ENCODE measurements at places on chromosomes 13 and 19. TPM values are rescaled to one million over a fixed set of nuclear protein-coding genes. Genes with fewer than 3 reads are reported as not detected.

DNA sequence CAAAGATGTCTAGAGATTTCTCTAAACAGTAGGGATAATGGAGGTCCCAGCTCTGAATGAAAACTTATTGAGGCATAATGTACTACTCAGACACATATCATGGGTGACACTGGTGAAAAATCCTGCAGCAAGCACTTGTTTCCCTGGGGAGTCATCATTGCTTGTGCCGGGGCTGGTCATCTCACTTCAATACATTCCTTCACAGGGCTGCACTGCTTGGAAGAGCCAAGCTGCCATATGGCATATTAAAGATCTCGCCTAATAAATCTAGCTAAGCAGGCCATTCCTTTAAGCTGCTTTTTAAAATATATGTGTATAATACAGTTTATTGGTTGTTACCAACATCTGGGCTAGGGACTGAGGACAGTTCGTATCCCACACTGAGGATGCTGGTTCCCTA is 332.2 kb upstream of the GPC6 start:
- no peaks in the 10 kb centered on the region for H3K36me3 ChIP-seq
- no peak overlapping the region for H3K4me3 ChIP-seq
- DNase-seq, result no peak
- no peaks in the 10 kb centered on the region for H3K27me3 ChIP-seq

DNA sequence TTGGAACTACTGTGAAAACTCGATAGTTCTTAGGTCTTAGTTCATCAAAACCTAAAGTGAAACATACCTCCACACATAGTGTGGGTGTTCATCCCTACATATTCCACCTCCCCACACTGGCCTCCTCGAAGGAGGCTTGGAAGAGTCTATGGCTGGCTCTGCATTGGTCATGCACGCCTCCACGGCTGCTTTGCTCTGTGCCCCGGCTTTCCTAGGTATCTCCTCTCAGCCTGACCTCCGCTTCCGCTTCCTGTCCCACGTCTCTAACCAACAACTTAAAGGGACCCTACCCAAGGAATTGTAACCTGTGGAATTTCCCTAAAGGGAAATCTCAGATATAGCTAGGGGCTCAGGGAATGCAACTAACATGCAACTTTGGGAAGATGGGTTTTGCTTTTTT is 79.7 kb upstream of the MBNL2 start:
- H3K4me1 ChIP-seq, result no peaks in the 10 kb centered on the region
- H3K36me3 ChIP-seq, result no peaks in the 10 kb centered on the region
- DNase-seq, result no peak
- no peak overlapping the region for H3K27ac ChIP-seq
- no peak overlapping the region for H3K4me3 ChIP-seq

- DNase-seq, result no peak
- no peak overlapping the region for H3K4me3 ChIP-seq
- no peaks in the 10 kb centered on the region for H3K36me3 ChIP-seq
- H3K27ac ChIP-seq, result no peak overlapping the region
- no peaks in the 10 kb centered on the region for H3K4me1 ChIP-seq
Measured at GRCh38 chr19:28541602-28542393, 671.2 kb downstream of the UQCRFS1 start.

DNA sequence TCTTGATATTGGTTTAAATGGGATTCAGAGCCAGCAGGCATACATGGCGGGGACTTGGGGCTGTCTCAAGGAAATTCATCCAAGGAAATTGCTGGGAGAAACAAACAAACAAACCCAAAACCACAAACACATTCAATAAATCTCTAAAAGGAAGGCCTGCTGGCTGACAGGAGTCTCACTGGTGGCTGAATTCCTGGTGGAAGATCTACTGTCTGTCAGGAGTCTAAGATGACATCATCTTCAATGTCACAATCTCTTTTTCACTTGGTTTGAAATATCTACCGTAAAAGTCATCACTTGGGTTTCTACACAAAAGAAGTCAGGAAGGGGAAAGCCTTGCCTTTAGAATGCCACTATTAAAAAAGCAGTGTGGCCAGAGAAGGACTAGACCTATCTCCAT is 87.9 kb downstream of the KLF5 start:
- H3K36me3 ChIP-seq, result no peaks in the 10 kb centered on the region
- no peaks in the 10 kb centered on the region for H3K27me3 ChIP-seq
- no peaks in the 10 kb centered on the region for H3K4me1 ChIP-seq
- H3K4me3 ChIP-seq, result no peak overlapping the region
- no peak overlapping the region for H3K27ac ChIP-seq

- DNase-seq, result peak; percentile 40
- no peak overlapping the region for H3K27ac ChIP-seq
- peaks cover 11% of the 10 kb centered on the region for H3K27me3 ChIP-seq
- H3K4me1 ChIP-seq, result peaks cover 7% of the 10 kb centered on the region
- H3K4me3 ChIP-seq, result no peak overlapping the region
- H3K36me3 ChIP-seq, result no peaks in the 10 kb centered on the region
Measured at GRCh38 chr19:51016798-51017683, 2.5 kb downstream of the KLK10 start.

DNA sequence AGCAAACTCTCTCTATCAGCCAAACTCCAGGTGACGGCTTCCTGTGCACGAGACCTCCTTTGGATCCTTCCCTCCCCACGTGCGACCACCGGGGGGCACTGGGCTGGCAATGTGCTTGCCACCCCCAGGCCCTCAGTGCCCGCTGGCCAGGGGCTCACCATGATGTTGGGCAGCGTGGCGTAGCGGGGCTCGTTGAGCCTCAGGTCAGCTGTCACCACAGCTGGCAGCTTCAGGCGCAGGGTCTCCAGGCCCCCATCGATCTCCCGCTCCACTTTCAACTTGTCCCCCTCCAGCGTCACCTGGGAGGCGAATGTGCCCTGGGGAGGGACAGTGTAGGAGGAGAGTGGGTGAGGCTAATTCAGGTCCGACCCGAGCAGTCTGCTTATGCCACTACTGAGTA is 4.8 kb upstream of the VSIG10L start:
- H3K4me3 ChIP-seq, result no peak overlapping the region
- H3K27ac ChIP-seq, result no peak overlapping the region
- peaks cover 35% of the 10 kb centered on the region for H3K36me3 ChIP-seq
- DNase-seq, result no peak
- peaks cover 45% of the 10 kb centered on the region for H3K4me1 ChIP-seq
- H3K27me3 ChIP-seq, result no peaks in the 10 kb centered on the region

DNA sequence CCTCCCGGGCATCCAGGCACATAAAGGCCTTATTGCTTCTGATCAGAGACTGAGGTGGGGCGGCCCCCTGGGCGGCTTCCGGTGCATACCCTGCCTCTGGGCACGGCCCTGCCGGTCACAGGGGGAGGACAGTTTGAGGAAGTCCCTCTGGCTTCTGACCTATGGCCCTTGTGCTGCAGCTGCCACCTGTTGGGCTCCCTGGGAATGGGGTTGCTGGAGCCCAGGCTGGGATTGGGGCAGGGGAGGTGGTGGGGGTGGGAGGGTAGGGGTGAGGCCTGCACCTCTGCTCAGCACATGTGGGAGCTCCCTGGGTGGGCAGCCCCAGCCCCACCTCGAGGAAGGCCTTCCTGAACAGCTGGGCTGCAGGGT is 10.7 kb downstream of the ANO8 start:
- peak; percentile 35 for DNase-seq
- peaks cover 8% of the 10 kb centered on the region for H3K4me1 ChIP-seq
- no peaks in the 10 kb centered on the region for H3K36me3 ChIP-seq
- H3K27me3 ChIP-seq, result no peaks in the 10 kb centered on the region
- H3K4me3 ChIP-seq, result no peak overlapping the region

DNA sequence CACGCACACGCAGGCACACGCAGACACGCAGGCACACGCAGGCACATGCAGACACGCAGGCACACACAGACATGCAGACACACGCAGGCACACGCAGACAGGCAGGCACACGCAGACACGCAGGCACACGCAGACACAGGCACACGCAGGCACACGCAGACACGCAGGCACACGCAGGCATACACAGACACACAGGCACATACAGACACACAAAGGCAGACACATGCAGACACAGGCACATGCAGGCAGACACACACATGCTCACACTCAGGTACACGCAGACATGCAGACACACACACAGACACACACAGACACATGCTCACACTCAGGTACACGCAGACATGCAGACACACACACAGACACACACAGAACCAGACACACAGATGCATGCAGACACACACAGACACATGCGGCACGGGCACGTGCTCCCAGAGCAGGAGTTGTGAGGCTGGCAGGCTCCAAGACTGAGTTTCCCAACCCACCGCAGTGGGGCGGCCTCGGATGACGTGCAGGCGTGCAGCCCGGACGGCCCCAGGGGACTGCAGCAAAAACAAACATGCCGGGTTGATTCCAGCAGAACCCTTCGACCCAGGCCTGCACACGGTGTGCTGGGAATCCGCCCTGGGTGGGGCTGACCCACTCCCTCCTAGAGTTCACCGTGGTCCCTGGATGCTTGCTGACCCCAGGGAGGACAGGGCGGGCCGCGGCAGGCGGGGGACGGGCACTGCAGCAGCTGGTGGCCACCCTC is 100.0 kb downstream of the GADD45B start:
- H3K4me1 ChIP-seq, result peaks cover 13% of the 10 kb centered on the region
- peaks cover 18% of the 10 kb centered on the region for H3K36me3 ChIP-seq
- DNase-seq, result no peak
- no peak overlapping the region for H3K4me3 ChIP-seq
- no peak overlapping the region for H3K27ac ChIP-seq
- no peaks in the 10 kb centered on the region for H3K27me3 ChIP-seq

GRCh38 chr13:45068036-45069001 is 52.0 kb upstream of the GTF2F2 start:
- H3K4me3 ChIP-seq, result no peak overlapping the region
- no peak for DNase-seq
- H3K36me3 ChIP-seq, result no peaks in the 10 kb centered on the region
- H3K27ac ChIP-seq, result no peak overlapping the region
- no peaks in the 10 kb centered on the region for H3K4me1 ChIP-seq
- no peaks in the 10 kb centered on the region for H3K27me3 ChIP-seq

DNA sequence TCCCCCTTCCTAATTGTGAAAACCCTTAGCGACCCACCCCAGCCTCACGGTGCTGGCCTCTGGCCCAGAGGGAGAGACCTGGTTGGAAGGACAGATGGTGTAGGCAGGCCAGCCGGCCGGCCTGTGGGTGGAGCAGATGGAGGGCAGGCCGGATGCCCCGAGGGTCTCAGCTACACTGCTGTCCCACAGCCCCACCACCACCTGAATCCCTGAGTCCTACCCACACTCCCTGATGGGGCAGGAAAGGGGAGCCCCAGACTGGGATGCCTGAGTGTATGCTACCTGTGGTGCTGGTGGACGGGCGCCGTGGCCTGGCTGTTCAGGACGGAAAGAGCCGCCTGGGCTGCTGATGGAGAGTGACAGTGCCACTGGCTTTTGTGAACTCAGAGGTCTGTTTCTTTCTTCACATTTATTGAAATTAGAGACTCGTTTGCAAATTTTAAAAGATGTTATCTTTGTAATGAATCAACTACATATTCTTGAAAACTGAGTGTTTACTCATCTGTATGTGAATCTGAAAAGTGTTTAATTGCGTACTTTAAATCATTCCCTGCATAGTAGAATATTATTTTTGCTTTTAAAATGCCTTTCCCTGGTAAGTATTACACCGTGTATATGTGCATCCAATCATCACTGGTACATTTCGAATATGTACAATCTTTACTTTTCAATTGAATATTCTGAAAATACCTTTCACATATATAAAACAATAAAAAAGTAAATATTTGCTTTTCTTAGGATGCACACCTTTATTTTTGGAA is 35.7 kb downstream of the TFDP1 start:
- peaks cover 13% of the 10 kb centered on the region for H3K36me3 ChIP-seq
- H3K4me1 ChIP-seq, result no peaks in the 10 kb centered on the region
- no peak for DNase-seq
- H3K27me3 ChIP-seq, result no peaks in the 10 kb centered on the region
- no peak overlapping the region for H3K4me3 ChIP-seq

DNA sequence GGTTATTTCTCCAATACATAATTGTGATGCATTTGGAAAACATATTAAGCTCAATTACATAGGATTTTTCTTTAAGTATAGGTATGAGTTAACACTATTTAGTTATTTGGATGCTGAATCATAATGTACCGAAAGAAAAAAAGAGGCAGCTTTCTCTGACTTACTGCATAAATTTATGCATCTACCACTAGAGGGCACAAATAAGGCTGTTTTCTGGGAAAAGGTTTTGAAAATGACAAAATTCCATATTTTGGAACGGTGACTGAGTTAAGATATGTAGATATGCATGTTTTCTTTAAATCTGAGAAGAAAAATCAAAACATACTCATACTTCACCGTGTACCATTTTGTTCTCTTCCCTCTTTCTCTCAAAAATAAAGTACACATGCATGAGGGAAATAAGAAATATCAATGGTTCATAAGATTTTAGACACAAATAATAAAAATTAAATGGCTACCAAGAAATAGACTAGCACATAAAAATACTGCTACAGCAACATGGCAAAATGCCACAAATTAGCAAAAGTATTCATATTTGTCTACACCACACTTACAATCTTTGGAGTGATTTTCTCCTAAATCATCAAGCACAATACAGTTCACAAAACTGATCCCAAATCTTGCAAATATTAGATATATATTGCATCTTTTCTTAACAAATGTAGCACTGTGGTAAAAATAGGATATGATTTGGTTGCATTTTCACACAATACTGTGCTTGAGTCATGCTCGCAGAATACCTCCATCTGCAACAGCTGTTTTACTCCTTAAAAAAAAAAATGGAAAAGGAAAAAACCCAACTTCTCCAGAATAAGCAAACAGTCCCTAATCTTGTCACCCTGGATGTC is 260.0 kb downstream of the FGF14 start:
- no peaks in the 10 kb centered on the region for H3K27me3 ChIP-seq
- no peak overlapping the region for H3K4me3 ChIP-seq
- H3K4me1 ChIP-seq, result no peaks in the 10 kb centered on the region
- H3K36me3 ChIP-seq, result no peaks in the 10 kb centered on the region

GRCh38 chr19:2047449-2048103 is 3.5 kb downstream of the MKNK2 start:
- H3K27ac ChIP-seq, result peak overlapping the region; percentile 98
- no peaks in the 10 kb centered on the region for H3K36me3 ChIP-seq
- no peak overlapping the region for H3K4me3 ChIP-seq
- H3K27me3 ChIP-seq, result no peaks in the 10 kb centered on the region
- peaks cover 83% of the 10 kb centered on the region for H3K4me1 ChIP-seq

- no peak overlapping the region for H3K27ac ChIP-seq
- no peaks in the 10 kb centered on the region for H3K27me3 ChIP-seq
- H3K4me3 ChIP-seq, result no peak overlapping the region
- H3K36me3 ChIP-seq, result no peaks in the 10 kb centered on the region
- no peak for DNase-seq
- no peaks in the 10 kb centered on the region for H3K4me1 ChIP-seq
Measured at GRCh38 chr13:75256922-75257321, 225.0 kb downstream of the TBC1D4 start.

DNA sequence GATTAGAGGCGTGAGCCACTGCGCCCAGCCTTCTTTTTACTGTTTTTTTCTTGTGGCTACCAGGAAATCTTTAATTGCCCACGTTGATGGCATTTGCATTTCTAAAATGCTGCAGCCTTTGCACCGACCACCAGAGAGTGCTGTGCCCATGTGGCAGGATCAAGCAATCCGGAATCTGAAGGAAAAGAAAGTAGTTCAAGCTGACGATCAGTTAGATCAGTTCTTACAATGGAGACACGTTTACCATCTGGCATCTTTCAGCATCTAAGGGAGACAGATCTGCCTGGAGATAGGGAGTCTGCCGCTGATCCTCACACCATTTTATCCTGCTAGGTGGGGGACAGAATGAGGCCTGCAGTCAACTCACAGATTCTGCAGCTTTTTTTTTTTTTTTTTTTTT is 19.9 kb downstream of the TINCR start:
- no peak overlapping the region for H3K4me3 ChIP-seq
- DNase-seq, result no peak
- H3K27ac ChIP-seq, result no peak overlapping the region
- no peaks in the 10 kb centered on the region for H3K4me1 ChIP-seq

ZNF564 gene
- 35.8 TPM for total RNA-seq

ZNF878 gene
- total RNA-seq, result 0.29 TPM

TSPAN16 gene
- not detected for total RNA-seq

ZNF813 gene
- 10.8 TPM for total RNA-seq

C19orf85 gene
- not detected for total RNA-seq

All from B cell (primary cell).